ENCODE measurements at places on chromosomes 16 and 17.

GRCh38 chr16:56630134-56630533 is 2.3 kb upstream of the MT1M start:
- DNase-seq = no peak

DNA sequence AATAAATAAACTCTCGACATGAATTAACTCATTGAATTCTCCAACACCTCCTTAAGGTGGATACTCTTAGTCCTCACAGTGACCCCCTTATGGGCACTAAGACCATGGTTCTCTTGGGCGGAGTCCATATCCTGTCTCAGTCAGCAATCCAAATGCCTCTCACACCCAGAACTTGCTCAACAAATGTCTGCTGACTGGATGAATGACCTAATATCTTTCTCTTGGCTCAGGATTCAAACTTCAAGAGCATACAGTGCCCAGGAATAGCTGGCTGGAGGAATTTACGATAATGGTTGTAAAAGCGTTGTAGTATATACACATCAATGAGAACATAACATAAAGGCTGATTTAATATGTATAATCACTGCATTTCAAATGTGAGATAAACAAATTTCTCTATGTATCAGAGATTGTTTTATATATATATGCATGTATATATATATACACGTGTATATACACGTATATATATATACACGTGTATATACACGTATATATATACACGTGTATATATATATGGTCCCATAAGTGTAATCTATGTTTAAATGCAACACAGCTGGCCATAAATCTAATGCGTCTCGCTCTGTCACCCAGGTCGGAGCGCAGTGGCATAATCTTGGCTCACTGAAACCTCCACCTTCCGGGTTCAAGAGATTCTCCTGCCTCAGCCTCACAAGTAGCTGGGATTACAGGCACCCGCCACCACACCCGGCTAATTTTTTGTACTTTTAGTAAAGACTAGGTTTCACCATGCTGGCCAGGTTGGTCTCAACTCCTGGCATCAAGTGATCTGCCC is 6.5 kb upstream of the UBB start:
- no peak for DNase-seq

DNA sequence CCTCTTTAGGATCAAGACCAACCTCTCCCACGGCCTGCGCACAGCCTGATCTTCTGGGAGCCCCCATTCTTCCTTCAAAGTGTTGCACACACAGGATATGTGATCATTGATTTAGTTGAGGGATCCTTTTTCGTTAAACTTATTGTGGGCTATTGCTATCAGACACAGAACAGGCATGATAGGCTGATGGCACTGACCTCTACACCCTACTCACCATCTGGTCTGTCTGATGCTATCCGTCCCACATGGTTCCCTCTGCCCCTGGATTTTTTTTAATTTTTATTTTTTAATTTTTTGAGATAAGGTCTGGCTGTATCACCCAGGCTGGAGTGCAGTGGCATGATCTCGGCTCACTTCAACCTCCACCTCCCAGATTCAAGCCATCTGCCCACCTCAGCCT is 19.2 kb upstream of the LITAF start:
- DNase-seq = no peak

DNA sequence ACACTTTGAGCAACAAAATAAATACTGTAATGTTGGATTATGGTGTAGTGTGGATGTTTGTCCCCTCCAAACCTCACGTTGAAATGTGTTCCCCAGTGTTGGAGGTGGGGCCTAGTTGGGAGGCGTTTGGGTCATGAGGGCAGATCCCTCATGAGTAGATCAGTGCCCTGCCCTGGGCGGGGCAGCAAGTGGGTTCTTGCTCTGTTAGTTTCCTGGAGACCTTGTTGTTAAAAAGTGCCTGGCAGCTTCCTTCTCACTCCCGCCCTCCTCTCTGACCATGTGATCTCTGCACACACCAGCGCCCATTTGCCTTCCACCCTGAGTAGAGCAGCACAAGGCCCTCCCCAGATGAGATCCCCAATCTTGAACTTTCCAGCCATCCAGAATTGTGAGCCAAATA is 67.7 kb downstream of the MPRIP start:
- DNase-seq = no peak

GRCh38 chr16:55297062-55297909 is 26.7 kb upstream of the IRX6 start:
- no peak for DNase-seq

- no peak for DNase-seq
Observed at GRCh38 chr16:11109566-11109965, 146.4 kb downstream of the SOCS1 start.

All from stimulated activated CD8-positive, alpha-beta memory T cell treated with anti-CD3 and anti-CD28 coated beads, Interleukin-4, amount 100 ng/mL, for 1 hour (primary cell).